Urinary bladder (tissue), 4 donors: ENCODE measurements at places on chromosomes 1 and 21. TPM values are rescaled to one million over a fixed set of nuclear protein-coding genes. Genes with fewer than 3 reads are reported as not detected.

GRCh38 chr21:19256934-19257660, 853.5 kb upstream of the TMPRSS15 start:
- DNase-seq: no peak

DNA sequence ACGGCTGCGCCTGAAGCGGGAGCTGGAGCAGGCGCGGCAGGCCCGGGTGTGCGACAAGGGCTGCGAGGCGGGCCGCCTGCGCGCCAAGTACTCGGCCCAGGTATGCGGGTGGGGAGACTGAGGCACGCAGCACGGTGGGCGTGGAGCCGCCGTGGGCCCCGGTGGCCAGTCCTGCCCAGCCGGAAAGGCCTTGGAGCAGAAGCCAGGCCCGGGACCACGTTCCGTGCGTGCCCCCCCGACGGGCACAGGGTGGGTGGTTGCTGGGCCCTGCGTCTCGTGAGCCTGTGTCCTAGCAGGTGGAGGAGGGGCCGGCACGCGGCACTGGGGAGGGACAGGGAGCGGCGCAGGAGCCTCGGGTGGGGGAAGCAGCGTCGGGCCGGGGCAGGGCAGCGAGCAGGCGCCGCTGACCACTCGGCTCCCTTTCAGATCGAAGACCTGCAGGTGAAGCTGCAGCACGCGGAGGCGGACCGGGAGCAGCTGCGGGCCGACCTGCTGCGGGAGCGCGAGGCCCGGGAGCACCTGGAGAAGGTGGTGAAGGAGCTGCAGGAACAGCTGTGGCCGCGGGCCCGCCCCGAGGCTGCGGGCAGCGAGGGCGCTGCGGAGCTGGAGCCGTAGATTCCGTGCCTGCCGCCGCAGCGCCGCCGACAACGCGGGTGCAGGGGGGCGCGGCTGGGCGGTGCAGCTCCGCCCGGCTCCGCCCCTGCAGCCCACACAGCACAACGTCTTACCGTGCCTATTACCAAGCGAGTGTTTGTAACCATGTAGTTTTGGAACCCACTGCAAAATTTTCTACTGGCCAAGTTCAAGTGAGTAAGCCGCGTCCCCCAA, 78.2 kb downstream of the SKI start:
- DNase-seq: no peak

GRCh38 chr1:45325851-45326506, 716 bp upstream of the HPDL start:
- DNase-seq: no peak

- DNase-seq: no peak
Observed at GRCh38 chr1:225700889-225701465, 48.1 kb upstream of the ENAH start.

DNA sequence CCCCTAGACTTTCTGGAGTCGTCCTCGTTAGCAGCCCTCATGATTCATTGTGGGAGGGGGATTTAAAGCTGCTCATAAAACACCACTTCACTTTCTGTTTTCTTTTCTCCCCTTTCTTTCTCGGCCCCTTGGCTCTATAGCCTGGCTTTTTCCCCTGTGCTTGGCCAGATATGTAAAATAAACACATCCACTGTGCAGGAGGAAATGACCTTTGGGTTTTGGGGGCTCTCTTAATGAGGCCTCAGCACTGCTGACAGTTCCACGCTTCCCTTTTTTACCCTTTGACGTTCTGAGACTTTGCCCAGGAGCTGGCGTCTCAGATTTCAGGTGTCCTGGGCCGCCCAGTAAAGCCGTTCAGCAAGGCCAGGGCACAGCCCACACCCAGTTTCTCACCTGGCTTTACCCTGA, 65.7 kb downstream of the RUNX3 start:
- DNase-seq: no peak

- DNase-seq: no peak
Observed at GRCh38 chr1:6040861-6041415, 4.8 kb upstream of the KCNAB2 start.

The IVNS1ABP gene
- polyA plus RNA-seq: 29.3 TPM

DNA sequence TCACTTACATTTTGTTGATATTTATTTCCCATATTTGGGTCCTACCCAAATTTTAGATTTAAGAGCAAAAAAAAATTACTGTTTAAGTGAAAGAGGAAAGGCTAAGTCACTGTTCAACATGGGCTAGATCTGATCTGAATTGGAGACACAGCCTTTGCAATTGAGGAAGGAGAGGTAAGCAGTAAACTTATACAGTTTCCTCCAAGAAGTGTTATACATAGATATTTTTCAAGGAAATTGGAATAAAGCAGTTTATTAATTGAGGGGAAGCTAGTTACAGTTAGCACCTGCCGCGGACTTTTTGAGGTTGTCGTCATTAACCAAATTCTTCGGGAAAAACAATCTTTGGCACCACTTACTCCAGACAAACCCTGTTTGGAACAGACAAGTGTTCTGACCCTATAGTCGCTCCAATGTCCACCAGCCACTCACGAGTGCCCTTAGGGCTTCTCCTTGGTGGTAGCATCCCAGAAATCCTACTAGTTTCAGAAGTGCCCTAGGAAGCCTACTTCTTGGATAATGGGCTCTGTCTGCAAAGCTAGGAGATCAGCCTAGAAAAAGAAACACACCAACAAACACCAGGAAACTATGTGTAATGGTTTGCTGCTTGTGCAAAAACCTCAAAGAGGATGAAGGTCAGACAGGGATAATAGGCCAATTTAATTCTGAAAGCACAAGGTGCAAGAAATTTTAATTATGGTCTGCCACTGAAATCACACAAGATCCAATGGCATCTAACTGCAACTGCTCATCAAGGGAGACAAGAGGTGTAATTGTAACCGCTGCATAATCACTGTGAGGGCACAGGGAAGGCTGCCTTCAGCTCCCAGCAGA, 2.5 kb downstream of the WLS start:
- DNase-seq: no peak

DNA sequence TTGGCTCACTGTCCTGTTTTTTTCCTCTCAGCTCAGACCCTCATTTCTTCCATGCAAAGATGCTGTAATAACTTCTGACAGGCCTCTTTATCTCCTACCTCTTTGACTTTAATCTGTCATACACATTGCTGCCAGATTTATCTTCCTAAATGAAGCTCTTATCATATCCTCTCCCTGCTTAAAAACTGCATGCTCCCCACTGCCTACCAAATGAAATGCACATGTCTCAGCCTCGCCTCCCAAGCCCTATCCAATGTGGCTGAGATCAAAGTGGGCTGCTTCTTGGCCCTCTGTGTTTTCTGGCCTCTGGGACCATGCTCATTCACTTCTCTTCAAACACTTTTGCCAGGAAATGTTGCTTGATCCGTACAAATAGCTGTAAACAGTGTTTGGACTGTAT, 38.3 kb downstream of the IRF2BP2 start:
- no peak for DNase-seq

DNA sequence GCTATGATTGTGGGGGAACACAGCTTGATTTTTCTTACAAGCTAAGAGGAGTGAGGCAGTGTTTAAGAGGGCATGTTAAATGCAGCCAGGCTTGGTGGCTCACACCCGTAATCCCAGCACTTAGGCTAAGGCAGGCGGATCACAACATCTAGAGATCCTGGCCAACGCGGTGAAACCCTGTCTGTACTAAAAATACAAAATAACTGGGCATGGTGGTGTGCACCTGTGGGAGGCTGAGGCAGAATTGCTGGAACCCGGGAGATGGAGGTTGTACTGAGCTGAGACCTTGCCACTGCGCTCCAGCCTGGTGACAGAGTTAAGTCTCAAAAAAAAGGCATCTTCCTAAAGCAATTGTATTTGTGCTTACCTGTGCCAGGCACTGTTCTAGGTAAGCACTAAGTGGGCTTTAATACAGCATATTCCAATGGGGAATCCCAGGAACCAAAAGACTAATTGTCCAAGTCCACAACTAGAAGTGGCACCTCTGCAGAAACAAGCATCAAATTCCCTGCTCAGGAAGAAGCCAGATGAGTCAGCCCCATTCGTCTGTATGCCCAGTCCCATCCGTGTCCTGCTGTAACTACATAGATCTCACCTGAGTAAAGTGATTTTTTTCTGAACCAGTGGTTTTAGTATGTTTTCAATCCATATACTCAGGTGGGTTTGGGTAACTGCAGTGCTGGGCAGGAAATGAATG, 4.6 kb downstream of the RCC1 start:
- no peak for DNase-seq

The LCE3D gene
- polyA plus RNA-seq: not detected

The NOTCH2 gene
- 33.9 TPM for polyA plus RNA-seq

DNA sequence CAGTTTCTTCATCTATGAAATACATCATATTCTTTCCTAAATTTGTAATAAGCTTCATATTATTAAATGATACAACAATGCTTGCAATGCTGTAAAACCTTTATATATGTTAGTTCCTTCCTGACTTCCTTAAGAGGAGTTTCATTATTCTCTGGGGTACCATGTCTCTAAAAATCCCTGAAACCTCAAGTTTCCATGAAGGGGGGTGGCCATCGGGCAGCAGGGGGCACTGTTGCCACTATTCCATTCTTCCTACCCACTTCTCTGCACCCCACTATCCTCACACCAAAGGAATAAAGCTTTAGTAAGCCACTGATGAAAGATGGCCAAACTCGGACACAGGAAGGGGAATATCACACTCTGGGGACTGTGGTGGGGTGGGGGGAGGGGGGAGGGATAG, 9.0 kb upstream of the DMRTB1 start:
- no peak for DNase-seq

The IGSF21 gene
- polyA plus RNA-seq: 8.2 TPM

GRCh38 chr1:167090314-167090942, at the start of gene GPA33:
Gene GPA33, minus strand, starts transcription at chr1:167090377. Its CDS starts 90 bp downstream, at chr1:167090287.
- DNase-seq: no peak

GRCh38 chr1:167905182-167905581, 8.8 kb downstream of the ADCY10 start:
- DNase-seq: no peak

DNA sequence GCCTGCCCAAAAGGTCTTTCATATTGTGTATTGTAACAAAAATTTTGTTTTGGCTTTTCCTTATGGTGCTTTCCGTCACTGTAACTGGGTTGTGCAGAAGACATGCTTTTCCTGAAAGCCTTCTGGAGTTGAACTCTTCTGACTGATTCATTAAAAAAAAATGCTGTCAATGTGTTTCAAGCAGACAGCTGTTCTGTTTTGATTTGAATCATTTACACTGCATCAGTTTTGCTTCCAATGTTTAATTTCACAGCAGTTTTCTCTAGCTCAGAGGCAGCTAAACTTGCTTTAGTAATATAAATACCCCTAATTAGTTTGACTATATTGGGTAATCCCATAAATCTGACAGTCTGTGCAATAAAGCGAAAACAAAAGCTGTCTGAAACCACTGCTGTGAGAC, 7.9 kb downstream of the UTP11 start:
- no peak for DNase-seq

- DNase-seq: no peak
Observed at GRCh38 chr1:163291461-163291860, 30.3 kb upstream of the NUF2 start.

The SGIP1 gene
- 1.4 TPM for polyA plus RNA-seq

DNA sequence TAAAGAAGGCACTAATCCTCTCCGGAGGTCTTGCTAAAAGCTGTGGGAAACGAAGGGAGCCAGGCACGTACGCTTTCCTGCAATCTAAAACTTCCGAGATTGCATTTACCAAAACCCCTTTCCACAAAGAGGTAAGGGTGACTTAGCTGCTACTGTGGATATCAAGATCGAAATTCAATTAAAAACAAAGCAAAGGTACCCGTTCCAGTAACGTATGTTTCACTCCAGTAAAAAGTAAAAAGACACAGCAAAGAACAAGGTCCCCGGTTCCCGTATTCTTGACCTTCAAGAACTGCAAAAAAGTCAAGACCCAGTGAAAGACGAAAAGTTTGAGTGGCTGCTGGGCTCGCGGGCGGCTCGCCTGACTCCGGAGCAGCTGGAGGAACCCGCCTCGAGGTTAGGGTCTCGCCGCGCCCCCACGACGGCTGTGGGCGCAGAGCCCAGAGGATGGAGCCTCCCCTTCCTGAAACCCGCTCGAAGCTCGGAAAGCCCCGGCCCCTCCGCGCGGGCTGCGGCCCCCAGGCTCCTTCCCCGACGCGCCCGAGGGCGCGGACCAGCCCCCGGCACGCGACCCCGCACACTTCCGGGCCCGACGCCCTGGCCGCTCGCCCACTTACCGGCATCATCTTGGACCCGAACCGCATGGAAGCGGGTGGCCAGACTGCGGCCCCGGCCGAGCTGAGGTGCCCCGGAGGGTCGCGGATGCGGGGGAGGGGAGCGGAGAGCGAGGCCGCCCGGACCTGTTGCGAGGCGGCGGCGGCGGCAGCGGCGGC, 524 bp downstream of the TP53BP2 start:
- peak; percentile 39 for DNase-seq

- DNase-seq: no peak
Observed at GRCh38 chr1:86858524-86859261, 55.2 kb downstream of the SELENOF start.

DNA sequence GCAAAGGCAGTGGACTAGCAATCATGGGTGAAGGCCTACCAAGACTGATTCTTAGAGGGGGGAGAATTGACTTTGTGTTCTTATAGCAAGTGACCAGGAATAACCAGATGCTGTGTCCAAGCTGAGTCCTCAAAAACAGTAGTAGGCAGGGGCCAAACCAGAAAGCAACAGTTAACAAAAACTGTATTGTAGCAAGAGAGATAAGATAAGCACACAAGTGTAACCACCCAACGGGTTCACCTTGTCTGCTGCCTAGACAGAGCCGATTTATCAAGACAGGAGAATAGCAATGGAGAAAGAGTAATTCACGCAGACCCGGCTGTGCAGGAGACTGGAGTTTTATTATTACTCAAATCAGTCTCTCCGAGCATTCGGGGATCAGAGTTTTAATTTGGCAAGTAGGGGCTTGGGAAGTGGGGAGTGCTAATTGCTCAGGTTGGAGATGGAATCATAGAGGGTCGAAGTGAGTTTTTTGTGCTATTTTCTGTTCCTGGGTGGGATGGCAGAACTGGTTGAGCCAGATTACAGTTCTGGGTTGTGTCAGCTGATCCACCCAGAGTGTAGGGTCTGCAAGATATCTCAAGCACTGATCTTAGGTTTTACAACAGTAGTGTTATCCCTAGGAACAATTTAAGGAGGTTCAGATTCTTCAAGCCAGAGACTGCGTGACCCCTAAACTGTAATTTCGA, 8.3 kb upstream of the CSRP1 start:
- no peak for DNase-seq

DNA sequence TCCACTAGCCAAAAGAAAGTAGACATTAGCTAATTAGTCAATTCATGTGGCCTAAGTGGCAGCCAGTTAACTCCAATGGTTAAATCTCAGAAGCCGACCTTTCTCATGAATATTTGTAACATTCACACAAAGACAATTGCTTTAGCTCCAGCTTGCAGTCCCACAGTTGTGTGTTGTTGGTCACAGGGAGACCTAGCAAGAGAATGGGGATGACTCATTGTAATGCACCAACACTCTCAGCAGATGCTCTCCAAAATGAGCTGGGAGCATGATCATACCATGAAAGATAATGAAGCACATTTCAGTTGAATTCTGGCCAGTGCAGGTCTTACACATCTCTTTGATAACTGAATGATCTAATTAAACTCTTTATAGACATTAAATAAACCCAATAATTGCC, 160.4 kb downstream of the HLX start:
- DNase-seq: no peak

GRCh38 chr1:55375617-55376258, 160.6 kb upstream of the USP24 start:
- DNase-seq: no peak

The LEFTY1 gene
- 0.35 TPM for polyA plus RNA-seq
